ENCODE measurements at places on chromosomes 6 and 20.

- DNase-seq, result peak; percentile 32
Measured at GRCh38 chr6:138517635-138518034, 18.3 kb upstream of the NHSL1 start.

GRCh38 chr6:20599302-20600051 lies 65.2 kb downstream of the CDKAL1 start:
- DNase-seq, result no peak

DNA sequence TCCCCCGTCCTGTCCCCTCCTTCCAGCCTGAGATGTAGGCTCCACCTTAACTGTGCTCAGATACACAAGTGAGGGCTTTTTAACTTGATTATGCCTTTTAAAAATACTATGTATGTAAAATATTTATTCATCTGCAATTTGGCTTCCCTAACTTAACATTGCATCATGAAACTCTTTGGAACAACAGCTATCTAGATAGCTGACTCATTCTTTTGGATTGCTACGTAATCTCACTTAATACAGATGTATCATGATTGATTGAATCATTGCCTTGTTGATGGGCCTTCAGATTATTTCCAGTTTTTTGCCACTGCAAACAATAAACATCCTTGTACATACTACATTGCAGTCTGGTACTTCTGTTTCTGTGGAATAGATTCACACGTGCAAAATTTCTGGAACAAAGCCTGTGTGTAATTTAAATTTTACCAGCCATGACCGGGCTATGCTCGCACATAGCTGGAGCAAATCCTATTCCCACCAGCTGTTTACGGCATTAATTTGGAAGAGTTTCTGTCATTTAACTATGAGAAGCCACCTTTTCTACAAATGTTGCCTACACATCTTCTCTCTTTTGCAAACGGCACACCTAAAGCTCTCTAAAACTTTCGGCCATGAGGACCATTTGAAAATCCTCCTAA lies 6.5 kb downstream of the PRND start:
- no peak for DNase-seq

GRCh38 chr6:114240796-114241195 lies 102.0 kb downstream of the HS3ST5 start:
- DNase-seq, result no peak

GRCh38 chr6:39906318-39906761 lies 27.9 kb downstream of the MOCS1 start:
- no peak for DNase-seq

DNA sequence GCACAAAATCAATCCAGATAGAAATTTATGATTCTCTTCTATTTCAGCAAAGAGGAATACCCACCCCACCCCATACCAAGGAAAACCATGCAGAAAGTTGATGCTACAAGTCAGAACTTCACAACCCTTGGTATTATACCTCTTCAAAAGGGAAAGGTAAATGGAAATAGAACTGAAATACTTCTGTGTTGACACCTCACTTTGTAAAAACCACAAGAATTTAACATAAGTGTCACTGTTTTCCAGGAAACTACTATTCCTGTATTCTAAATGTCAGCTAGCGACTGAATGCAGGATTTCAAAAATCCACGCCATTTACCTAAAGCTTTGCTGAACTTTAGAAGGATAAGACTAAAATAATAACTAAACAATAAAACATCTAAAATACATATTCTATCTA lies 3.6 kb downstream of the CPNE1 start:
- DNase-seq, result no peak

DNA sequence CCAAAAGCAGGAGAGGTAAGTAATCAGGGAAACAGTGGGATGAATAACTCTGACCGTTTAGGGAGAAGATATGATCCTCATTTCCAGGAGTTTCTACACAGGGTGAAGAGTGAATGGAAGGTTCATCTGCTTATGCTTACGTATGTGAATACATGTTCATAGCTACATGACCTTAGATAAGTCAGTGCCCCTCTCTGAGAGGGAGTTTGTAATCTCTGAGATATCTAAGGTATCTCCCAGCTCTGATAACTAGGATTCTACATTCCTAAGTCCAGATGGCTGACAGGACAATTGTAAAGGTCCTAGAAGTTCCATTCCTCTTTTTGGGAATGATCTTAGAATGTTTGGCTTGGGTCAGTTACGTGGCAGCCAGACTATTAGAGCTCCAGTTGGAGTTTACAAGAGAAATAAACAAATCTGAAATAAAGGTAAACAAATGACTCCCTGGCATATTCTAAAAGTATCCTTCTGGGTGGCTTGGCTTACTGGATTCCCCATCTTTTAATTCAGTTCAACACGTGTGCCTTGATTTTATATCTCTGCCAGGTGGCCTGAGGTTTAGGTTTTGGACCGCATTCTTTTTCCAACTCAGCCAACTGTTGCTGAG lies 15.8 kb downstream of the PROCR start:
- no peak for DNase-seq

- DNase-seq, result no peak
Measured at GRCh38 chr6:27966044-27966443, 9.0 kb downstream of the OR2B6 start.

DNA sequence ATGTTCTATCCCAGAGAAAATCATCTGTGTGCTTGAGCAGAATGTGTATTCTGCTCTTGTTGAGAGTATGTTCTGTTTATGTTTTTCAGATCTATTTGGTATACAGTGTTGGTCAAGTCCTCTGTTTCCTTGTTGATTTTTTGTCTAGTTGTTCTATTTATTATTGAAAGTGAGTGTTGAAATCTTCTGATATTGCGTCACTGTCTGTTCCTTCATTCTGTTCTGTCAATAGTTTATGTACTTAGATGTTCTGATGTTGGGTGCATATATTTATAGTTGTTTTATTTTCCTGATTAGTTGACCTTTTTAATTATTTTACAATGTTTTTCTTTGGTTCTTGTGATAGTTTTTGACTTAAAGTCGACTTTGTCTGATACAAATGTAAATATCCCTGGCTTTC lies 458.7 kb upstream of the HSF2 start:
- no peak for DNase-seq

GRCh38 chr20:13028001-13028400 lies 19.2 kb downstream of the SPTLC3 start:
- no peak for DNase-seq

DNA sequence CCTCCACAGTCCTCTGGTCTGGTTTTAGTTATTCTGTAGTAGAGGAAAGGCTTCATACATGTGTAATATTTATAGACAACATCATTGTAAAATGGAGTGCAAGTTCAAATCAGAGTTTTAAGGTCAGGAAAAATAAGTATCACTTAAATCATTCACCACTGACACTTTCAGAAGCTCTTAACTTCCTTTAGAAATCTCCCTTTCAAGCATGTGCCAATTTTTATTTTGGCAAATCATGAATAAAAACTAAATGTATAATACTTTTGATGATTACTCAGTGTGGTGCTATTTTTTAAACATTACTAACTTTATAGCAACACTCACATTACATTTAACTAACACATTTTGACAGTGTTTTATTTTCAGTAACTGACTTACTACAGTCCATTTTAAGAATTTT lies 112.2 kb downstream of the OGFRL1 start:
- no peak for DNase-seq

GRCh38 chr20:51661609-51662178 lies 106.5 kb downstream of the ATP9A start:
- no peak for DNase-seq

- DNase-seq, result no peak
Measured at GRCh38 chr20:23880417-23880816, 869 bp upstream of the CST5 start.

DNA sequence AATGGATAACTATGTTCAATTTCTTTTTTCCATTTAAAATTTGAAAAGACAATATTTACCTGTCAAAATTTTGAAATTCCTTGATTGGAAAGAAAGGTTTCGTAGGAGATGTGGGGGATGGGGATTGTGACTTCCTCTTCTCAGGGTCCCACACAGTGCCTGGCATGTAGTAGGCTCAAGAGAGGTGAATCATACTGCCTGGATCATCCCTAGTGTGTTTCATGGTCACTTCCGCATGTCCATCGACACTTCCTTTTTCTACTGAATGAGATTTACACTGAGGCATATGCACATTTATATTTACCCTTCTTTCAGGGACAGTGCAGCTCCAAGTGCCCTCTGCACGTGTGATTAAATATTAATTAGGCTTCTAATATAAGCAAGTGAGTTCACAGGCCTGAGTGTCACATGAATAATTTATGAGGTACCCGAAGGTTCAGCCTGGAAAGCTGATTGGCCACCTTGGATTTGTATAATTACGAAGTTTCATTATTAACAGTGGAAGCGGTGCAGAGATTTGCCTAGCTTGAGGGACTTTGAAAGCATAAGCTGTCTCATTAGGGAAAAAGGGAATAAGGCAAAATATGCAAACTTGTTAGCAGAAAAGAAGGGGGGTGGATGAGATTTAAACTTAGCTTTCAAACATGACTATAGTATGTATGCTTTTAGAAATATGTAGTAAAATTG lies 177.5 kb upstream of the MMS22L start:
- no peak for DNase-seq

Measured in activated T-cell treated with anti-CD3 and anti-CD28 coated beads for 1 hour (primary cell).